ENCODE measurements at places on chromosomes 1 and 21.

GRCh38 chr1:229032375-229032774 is 238.5 kb upstream of the RAB4A start:
- DNase-seq = no peak

GRCh38 chr1:22263359-22263758 is 120.5 kb upstream of the WNT4 start:
- DNase-seq = no peak

DNA sequence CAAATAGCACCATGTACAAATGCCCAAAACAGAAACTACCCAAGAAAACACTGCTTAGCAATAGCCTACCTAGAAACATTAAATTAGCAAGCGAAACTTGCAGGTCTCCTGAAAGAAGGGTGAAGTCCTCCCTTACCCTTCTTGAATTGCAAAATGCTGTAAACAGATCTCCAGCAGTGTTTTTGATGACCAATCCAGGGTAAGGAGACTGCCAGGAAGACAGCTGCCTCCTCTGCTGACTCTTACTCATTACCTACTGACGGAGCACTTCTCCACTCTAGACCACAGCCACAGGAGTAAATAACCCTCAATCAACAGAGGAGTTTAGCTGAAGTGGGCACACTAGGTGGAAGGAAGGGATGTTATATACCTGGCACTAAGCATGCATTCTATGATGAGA is 32.2 kb upstream of the GADD45A start:
- DNase-seq = no peak

GRCh38 chr1:174968750-174969244 is 30.9 kb upstream of the CACYBP start:
- no peak for DNase-seq

DNA sequence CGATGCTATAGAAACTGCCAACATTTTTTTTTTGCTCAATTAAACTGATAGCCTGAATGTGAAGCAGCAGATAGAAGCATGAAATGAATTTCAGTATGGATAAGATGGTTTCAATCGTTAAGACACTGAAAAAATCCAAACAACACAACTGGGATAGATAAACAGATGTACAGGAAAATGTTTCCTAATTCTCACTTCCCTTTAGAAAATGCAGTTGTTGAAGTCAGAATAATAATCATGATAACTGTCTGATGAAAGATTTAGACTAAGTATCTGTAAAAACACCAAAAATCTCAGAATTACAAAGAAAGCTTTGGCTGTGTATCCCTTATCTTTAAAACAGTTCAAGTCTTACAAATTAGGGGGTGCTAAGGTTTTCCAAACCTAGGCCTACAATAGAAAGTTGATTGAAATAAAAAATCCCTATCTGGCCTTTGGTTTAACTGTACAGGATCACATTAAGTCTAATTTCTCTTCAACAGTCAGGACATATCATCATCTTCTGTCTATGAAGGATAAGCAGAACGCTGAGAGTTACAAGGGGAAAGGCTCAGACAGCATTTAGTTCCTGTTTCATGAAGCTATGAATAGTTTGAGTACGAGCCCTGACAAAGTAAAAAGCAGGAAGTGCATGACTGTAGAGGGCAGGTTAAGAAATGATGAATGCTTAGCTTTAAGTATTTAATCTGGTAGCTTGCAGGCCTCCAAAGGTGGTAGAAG is 203.2 kb downstream of the APP start:
- DNase-seq = no peak

DNA sequence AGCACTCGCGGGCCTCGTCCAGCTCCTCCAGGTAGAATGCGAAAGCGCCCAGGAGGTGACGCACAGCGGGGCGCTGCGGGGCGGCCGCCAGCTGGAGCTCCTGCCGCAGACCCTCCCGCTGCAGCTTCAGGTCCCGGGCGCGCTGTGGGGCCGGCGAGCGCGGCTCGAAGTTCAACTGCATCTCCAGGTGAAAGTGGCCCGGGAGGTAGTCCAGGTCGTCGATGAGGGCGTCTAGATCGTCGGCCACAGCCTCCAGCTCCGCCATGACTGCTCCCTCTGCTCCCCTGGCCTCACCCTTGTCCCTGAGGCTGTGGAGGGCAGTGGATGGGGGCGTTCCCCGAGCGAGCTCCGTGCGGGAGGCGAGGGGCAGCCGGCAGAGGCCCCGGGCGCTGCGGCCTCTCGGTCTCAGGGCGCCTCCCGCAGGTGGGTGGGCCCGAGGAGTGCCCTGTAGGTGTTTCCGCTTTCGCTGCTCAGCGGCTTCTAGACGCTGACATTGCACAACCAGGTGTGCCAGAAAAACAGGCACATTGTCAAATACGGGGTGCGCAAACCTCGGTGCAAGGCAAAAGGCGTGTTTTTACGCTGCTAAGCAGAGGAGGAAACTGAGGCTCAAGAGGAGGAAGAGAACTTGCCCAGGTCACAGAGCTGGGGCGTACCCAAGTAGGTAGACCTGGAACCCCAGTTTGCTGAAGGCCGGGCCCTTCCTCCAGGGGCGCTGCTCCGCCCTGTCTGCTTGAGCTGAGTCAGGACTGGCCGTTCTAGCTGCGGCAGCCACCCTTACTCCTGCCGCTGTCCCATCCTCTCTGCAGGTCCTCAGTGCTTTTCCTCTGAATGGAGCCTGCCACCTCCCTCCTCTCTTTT is at the start of gene TTC22:
Gene TTC22 (minus strand): TSS at position 425 of the 861 bp plus-strand sequence. CDS start 160 bp downstream, at position 265.
- DNase-seq = peak; percentile 74

DNA sequence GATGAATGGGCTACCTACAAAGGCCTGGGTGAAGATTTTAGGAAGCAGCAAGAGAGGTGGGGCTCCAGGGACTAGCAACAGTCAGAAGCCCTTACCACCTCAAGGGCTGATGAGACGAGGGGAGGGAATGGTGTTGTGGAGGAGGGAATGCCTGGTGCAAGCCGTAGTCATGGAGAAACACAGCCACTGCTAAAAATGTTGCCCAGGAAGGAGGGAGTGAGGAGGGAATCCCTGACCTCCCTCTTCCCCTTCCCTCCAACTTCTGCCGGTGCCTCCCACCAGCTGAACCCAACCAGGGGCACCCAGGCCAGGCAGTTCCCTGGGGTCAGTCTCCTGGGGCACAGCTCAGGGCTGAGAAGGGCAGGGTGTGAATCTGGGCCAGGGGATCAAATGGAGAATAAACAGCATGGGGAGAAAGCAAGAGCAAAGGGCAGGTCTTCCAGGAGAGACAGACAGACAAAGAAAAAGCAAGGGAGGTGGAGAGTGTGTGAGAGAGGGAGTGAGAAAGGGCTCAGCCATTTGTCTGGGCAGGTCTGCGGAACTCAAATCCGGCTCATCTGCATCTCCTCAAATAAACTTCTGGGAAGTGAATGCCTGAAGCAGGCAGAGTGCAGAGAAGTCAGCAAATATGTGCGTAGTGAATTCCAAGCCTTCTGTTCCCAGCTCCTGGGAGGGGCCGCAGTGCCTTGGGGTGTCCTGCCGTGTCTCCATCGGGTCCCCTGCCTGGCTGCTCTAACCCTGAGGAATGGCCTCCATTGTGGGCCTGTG is 27.1 kb upstream of the POU3F1 start:
- no peak for DNase-seq
